CD4-positive, CD25-positive, alpha-beta regulatory T cell (primary cell): ENCODE measurements at places on chromosomes 1 and 21.

GRCh38 chr1:67300561-67300960 lies 7.1 kb upstream of the IL12RB2 start:
- DNase-seq, result no peak

GRCh38 chr1:147771226-147772125 lies 11.1 kb upstream of the GJA5 start:
- no peak for DNase-seq

DNA sequence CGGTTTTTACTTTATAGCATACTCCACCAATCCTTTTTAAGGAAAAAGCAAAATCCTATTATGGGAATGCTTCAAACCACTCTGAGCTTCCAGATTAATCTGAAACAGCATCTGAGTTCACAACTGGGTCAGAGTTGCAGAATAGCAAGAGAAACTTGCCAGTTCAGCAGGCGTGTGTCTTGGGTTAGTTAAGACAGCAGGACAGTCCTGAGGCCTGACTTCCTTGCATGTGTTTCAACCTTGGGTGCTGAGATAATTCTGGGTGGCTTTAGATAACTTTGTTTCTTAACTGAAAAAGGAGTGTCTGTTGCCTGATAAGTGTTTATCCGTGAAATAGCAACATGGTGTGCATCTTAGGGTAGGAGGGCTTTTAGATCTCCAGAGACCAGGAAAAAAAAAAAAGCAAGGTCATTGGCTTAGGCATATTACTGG lies 169.2 kb downstream of the DHRS3 start:
- DNase-seq, result no peak

DNA sequence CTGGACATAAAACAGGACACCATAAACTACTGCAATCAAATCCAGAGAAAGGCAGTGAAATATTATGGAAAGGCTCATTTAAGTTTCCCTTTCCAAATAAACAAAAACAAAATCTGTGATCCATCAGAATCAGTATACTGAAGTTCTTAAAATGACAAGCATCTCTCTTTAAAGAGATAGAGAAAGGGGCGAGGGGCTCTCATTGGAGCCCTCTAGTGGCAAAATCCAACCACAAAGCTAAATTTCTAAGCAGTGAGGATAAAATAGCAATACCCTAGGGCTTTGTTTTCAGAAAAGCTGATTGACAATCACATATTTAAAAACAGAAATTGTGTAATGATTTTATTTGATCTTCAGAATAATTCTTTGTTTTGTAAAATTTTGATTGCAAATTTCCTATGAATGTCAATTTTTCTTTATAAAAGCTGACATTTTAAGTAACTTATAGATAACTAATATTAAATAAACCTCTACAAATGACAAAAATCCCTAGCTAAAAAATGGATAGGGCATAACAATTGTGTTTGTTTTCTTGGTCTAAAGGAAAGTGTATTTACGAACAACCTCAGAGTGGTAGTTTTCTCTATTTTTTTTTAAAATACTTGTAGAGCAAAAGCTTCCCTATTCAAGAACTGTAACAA lies 138.2 kb downstream of the COL24A1 start:
- no peak for DNase-seq

DNA sequence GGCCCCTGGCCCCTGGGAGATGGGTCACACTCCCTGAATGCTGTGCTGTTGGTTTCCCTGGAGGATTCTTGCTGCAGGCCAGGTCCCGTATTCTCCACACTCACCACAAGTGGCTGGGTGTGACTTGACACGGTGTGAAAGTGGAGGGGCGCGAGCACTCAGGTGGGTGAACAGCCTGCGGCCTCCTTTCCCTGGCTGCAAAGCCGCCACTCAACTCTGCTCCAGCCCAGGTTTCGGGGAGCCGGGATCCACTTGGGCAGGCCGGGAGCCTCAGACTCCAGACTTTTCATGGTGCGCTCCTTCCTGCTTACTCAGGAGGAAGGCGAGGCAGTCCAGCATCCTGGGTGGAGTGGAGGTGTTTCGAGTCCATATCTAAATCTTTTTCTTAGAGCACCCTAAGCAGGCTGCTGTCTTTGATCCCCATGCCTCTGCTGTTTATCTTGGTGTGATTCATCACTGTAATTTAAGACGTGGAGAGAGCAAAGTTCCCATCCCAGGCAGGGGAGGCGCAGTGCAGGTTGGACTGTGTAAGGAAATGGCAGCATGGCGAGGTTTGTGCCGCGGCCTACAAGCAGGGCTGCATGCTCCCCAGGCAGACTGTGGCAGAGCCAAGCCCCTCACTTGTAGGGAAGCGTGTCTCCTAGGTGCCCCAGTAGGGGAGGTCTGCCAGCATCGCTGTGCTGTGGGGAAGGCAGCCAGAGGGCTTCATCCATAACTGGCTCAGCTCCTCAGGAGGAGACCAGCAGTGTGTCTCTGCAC lies 29.6 kb downstream of the VANGL1 start:
- no peak for DNase-seq

- no peak for DNase-seq
Measured at GRCh38 chr21:21199342-21200102, 201.3 kb downstream of the NCAM2 start.

DNA sequence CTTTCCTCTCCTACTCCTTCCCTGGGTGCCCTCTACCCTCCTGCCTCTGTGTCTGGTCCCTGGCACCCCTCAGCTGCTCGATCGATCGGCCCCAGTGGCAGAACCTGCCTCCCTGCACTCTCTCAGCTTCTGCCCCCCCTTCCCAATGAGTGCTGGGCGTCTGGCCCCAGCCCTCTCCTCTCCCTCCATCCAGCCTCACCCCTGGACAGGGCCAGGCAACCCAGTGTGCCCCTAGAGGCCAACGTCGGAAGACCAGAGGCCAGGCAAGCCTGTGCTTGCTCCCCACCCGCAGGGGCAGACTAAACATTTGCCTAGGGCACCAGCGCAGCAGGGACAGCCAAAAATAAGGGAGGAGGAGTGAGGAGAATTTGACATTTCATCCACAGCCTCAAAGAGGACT lies 43.5 kb downstream of the LGR6 start:
- no peak for DNase-seq

- no peak for DNase-seq
Measured at GRCh38 chr1:112699425-112700144, 7.3 kb downstream of the RHOC start.

DNA sequence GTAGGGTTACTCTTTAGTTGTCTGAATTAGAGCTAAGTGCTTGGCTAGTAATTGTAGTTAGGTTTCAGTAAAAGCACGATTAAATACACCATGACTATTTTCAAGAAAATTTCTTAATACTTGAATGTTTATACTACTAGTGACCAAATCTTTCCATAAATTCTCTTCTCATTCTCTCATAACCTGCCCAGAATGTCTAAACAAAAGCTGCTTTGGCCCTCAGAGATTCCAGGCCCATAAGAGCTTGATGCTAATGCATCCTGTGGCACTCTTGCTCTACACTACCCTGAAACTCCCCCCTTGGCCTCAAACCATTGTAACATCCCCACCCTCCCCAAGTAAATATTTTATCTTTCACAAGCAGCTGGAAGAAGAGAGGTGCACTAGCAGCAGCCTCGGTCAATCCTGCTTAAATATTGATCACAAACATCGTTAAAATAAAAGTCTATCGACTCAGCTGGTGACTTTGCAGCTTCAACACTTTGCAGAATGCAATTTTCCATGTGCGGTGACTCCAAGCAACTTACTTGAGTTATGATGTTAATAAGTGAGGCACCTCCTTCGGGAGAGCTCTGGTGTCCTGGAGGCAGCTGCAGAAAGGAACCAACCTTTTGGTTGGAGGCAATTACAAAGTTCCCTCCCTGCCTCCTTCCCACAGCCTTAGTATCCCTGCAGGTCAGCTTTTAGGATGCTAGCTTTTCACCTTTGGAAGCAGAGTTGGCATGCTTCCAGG lies 315.6 kb upstream of the PLXNA2 start:
- no peak for DNase-seq

- DNase-seq, result no peak
Measured at GRCh38 chr1:184958554-184959353, 15.6 kb downstream of the NIBAN1 start.

DNA sequence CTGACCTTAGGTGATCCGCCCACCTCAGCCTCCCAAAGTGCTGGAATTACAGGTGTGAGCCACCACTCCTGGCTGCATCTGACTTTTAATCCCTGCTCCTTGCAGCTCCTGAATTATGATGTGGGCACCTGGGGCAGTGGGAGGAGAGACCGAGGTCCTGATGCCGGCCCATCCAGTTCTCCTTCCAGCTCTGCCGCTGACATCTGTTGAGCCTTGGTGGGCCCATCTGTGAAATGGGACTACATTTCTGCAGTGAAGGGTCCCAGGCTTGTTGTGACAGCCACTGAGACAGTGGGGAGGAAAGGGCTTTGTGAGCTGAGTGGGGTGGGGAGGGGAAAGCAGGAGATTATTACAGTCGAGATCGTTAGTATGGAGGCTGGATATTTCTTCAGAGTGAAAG lies 11.8 kb downstream of the PLA2G2F start:
- no peak for DNase-seq
